ENCODE measurements at places on chromosomes 1 and 21.
A peak's percentile ranks its signal among the peaks of the same experiment; 100 is the strongest.

DNA sequence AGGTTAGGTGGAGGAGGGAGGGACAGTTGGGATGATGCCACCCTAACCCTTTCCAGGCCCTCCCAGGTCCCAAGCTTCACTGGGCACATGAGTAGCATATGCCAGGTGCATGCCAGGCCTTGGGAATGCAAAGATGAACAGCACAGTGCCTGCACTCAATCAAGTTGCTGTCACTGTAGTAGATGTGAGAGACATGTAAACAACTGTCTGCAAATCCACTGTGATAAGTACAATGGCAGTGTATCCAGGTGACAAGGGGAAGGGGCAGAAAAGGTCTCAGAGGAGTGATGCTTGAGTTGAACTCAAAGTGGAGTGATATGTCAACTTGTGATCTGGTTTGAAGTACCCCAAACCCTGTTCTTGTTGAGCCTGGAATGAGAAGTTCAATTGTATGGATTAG lies 49.5 kb upstream of the LRRN2 start:
- no peak for DNase-seq

- no peak for DNase-seq
These were observed 1.4 kb downstream of the KLHDC7A start for GRCh38 chr1:18481921-18482701.

DNA sequence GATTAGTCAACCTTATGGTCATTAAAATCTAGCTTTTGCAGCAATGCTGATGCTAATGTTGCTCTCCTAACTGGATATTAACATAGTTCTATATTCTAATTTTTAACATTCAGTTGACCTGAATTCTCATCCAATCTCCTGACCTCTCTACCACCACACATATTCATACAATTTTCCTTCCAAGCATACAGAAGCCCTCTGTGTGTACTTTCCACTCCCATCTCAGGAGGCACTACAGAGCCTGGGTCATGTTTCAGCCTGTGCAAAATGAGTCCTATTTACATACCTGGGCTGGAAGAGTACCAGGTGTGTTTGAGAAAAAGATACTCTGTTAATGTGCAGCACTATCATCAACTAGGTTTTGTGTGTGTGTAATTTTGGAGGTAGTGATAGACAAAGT lies 486.3 kb downstream of the NEGR1 start:
- DNase-seq: no peak

DNA sequence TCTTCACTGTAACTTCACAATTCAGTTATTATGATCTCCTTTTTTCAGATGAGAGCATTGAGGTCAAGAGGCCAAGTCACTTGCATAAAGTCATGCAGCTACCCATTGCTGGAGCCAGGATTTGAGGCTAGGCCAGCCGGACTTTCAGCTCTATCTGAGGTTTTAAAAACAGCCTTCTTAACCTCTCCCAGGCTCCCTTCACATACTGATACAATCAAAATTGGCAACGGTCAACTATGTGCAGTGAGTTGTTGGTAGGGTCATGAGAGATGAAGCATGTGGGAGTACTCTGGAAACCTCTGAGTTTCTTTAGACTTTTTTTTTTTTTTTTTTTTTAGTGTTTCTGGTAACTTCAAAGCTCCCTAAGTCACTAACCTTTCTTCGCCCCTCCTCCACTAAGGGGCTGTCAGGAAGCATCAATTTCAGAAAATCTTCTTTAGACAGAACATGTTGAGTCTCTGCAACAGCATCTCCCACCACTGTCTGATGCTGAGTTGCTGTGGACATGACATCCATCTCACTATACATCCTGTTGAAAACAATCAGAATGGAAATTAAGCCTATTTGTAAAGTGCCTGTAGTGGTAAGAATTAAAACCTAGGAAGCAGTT lies 201.8 kb downstream of the SIPA1L2 start:
- DNase-seq: no peak

GRCh38 chr1:40808909-40809308 lies 25.3 kb downstream of the KCNQ4 start:
- no peak for DNase-seq

DNA sequence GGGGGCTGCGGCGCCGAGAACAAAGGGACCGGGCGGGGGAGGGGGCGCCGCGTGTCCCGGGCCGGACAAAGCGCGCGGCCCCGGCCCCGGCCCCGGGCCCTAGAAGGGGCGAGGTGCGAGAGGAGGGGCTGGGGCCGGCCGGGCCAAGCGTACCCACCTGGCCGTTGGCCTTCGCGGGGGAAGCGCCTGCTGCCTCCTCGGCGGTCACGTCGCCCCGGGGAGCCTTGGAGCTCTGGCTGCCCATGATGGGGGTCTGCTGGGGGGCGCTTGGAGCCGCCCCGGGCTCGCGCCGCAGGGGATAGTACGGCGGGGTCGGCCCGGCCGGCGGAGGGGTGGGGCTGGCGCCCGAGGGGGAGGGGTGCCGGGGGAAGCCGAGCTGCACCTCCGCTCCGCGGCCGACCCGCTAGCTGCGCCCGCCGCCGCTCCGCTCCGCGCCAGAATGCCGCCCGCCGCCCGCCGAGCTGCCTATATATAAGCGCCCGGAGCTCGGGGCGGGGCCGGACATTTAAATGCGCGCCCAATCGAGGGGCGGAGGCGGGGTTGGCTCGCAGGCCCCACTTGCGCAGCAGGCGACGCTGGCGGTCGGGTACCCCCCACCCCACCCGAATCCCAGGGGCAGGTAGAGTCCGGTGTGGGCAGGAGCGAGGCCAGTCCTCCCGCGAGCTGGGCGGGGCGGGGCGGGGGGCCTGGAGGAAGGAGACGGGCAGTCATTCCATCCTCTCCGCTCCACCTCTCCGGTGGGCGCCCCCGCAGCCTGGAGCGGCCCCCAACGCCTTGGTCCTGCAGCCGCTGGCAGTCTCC lies at the start of gene MARCKSL1:
MARCKSL1 (minus strand) TSS at position 444 of the 801 bp plus-strand sequence; CDS start at position 244, 200 bp downstream.
- no peak for DNase-seq

- DNase-seq: no peak
These were observed 117.4 kb downstream of the MRPS6 start for GRCh38 chr21:34190576-34191321.

GRCh38 chr21:18715606-18716005 lies 312.0 kb upstream of the TMPRSS15 start:
- no peak for DNase-seq

DNA sequence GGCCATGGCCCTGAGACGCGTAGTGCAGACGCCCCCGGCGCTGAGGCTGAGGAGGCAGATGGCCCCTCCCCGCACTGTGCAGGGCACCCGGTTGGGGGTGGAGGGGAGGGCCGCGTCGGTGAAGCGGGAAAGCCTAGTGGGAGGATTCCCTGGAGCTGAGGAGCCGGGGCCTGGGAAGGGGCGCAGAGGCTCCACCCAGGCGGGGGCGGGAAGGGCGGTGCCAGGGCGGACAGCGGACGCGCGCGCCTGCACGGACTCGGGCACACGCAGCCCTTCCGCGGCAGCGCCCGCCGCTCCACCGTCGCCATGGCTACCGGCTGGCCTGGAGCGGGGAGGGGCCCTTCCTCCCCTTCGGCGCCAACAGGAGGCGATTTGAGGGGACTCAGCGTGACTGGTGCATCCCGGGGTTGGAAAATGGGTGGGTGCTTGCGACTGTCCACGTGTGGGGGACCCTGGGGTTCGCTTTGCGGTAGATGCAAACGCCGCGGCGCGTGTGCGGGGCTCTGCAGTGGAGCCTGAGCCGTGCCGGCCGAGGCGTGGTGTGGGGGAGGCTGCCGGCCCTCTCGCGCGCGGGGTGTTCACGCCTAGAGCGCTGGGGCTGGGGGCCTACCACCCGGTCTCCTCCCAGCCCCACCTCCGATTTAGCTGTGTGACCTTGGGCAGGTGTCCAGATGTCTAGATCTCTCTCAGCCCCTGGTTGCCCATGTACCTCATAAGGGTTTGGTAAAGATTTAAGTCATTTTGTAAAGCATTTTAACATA lies 35.1 kb downstream of the PTPRF start:
- no peak for DNase-seq

DNA sequence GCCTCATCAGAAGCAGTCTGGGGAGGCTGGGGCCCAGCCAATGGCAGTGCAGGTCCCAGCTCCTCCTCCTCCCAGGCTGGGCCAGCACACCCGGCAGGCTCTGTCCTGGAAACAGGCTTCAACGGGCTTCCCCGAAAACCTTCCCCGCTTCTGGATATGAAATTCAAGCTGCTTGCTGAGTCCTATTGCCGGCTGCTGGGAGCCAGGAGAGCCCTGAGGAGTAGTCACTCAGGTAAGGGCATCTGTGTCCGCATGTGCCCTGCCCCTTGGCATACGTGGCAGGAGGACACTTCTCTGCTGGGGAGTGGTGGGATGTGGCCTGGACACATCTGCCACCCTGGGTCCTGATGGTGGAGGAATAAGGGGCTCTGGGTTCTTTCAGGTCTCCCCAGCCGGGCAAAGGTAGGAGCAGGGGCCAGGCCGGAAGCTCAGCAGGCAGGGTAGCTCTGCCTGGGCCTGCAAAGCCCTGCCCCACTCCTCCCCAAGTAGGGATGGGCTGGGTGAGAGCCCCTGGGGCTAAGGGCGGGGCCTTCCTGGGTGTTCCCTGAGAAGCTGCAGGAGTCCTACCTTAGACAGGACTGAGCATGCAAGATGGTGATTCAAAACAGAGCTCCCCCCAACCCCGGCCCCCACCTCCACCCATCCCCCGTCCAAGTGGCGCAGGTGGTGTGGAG lies at the start of gene GJB5:
GJB5 (plus strand) TSS at position 84 of the 674 bp plus-strand sequence. CDS start 2,284 bp downstream, outside the sequence.
- DNase-seq: no peak

GRCh38 chr1:172588296-172589291 lies 55.6 kb downstream of the SUCO start:
- DNase-seq: peak; percentile 59

DNA sequence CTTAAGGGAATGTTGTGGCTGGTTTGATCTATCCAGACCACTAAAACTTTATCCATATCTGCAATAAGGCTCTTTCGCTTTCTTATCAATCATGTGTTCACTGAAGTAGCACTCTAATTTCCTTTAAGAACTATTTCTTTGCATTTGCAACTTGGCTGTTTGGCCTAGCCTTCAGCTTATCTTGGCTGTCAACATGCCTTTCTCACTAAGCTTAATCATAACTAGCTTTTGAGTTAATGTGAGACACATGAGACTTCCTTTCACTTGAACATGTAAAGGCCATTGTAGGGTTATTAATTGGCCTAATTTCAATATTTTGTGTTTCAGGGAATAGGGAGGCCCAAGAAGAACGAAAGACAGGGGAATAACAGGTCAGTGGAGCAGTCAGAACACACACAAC lies 124.7 kb downstream of the TNFSF18 start:
- DNase-seq: no peak

GRCh38 chr1:92653605-92654381 lies 131.1 kb downstream of the EVI5 start:
- no peak for DNase-seq

DNA sequence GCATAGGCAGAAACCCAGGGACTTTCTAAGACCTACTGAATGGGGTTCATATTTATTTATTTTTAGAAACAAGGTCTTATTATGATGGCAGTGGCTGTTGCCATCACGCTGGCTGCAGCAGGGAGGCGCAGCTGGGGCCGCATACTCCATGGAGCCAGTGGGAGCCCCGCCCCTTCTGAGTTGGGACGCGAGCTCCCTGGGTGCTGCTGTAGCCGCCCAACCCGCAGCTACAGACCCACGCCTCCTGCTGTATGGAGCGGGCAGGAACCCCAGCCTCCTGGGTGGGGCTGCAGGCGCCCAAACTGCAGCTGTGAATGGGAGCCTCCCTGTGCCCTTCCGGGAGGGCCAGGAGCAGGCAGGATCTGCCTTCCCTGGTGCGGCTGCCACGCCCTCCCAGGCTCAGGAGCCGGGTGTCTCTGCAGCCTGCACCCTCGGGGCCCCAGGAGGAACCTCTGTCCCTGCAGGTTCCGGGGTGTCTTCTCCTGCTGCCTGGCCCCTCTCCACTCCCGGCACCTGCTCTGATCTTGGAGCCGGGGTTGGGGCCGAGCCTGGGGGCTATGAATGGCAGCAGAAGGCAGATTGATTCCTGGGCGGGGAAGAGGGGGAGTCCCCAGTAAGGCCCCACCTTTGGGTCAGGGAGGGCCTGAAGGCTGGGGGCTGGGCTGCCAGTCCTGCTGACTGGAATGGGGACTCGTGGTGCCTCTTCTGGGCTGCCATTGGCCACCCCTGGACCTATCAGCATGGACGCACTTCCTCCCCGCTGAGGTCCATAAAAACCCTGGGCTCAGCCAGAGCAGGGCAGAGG lies 66.5 kb upstream of the LRRN2 start:
- DNase-seq: no peak

- DNase-seq: no peak
These were observed 3.1 kb downstream of the C1orf162 start for GRCh38 chr1:111476761-111477309.

DNA sequence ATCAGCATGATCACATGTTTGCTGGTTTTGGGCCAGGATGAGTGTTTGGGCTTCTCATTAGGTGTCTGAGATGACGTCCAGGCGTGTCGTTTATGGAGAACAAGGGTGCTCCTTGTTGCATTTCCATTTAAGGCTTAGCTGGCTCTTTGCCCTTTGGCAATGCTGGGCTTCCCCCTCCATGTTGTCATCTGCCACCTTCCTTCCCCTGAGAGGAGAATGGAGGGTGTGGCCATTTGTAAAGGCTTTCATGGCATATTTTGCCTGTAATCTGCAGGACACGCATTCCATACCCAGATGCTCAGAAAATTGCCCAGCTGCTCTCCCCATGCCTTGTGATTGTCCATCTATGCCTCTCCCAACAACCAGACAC lies 27.7 kb downstream of the PKP1 start:
- DNase-seq: no peak

DNA sequence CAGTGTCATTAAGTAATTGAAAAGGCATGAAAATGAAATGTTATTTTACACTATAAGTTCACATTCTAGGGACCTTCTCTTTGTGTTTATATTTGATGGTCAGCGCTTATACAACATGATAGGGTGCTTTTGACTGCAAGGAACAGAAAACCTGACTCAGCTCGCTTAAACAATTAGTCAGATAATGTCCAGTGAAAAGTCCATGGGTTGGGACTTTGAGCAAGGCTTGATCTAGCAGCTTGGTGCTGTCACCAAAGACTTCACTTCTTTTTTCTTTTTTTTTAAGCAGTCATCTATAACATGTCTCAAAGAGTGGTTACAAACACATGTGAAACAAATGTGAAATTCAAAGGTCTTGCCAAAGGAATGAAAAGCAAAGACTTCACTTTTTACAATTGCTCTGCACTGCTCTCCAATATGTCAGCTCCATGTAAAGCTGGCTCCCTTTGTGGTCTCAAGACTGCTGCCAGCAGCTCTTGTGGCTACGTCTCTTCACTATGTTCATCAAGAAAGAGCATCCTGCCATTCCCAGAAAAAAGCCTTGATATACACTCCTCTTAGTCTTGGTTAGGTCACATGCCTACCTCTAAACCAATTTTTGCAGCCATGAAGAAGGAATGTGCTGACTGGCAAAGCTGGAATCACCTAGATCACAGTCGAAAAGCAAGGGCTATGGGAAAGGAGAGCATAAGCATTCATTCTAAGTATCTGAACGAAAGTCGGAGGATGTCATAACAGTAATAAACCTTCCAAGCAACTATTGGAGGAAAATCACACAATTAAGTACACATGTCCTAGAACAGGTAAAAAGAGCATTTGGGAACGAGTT lies 15.2 kb downstream of the F3 start:
- no peak for DNase-seq

- no peak for DNase-seq
These were observed 7.3 kb downstream of the WDR26 start for GRCh38 chr1:224427346-224427745.

GRCh38 chr1:67053535-67053784 lies 488 bp downstream of the SLC35D1 start:
- DNase-seq: no peak

Data from AG04450 (cell line).